ENCODE measurements at places on chromosomes 12 and 14. TPM values are rescaled to one million over a fixed set of nuclear protein-coding genes. Genes with fewer than 3 reads are reported as not detected.

DNA sequence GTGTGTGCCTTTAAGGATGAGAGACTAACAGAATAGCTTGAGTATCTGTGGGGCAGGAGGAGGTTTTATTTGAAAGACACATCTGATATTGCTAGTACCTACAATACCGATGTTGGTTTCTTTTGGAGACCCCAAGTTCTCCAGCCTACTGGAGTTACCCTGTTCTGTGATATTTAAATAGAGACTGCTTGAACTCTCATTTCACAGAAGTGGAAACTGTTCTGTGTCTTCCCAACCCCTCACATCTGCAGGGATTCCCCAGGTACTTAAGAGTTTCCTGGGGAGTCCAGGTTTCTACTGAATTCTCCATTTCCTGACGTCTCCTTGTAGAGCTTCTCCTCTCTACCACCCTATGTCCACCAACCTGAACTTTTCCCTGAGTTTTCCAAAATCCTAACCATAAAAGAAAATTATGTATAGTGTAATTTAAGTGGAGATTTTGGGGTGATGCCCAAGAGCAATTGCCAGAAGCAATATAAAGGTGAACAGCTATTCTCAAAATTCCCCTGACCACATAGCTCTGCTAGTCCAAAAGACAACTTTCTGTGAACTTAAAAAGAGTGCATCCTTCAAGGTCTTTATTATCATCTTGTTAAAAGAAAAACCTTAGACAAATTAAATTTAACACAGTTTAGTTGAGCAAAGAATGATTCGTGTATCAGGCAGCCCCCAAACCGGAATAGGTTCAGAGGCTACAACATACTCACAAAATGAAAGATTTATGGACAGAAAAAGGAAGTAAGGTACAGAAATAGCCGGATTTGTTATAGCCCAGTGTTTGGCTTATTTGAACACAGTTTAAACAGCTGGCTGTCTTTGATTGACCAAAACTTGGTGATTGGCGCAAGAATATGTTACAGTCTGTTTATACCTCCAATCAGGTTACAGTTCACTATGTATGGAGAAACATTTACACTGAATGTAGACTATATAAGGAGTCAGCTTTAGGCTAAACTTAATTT, 373.4 kb downstream of the NUAK1 start:
- no peak for DNase-seq

- DNase-seq = no peak
These were observed 92.8 kb downstream of the FRMD6 start for GRCh38 chr14:51744372-51745130.

TEX22 gene
- total RNA-seq = not detected

DNA sequence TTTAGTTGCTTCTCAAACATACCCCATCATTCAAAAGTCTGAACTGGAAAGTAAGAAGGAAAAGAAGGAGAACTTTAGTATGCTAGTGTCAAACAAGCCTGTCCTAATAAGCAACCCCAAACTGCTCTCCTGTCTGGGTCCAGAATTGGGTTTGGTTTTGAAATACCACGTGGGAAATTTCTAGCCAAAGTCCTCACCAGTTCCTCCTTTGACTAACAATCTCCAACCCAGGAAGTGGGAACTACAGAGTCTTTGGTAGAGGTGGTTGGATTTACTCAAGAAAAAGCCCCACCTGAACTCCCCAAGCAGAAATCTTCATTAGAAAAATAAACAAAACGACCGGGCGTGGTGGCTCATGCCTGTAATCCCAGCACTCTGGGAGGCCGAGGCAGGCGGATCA, 17.4 kb upstream of the EIF4B start:
- DNase-seq = no peak

DNA sequence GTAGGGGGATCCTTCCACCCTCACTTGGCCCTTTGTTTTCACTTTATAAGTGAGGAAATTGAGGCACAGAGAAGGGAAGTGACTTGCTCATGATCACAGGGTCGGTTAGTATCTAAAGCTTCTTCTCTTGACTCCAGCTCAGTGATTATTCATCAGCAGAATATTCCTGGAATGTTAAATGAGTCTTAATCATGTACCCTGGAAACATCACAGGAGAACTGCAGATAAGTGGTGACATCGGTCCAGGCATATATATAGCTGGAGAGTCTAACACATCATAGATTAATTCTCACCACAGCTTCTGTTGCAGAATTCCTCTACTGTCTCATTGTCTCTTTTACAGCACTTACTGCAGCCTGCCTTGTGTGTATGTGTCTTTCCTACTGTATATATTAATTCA, 69.9 kb downstream of the PAH start:
- no peak for DNase-seq

A2M gene
- total RNA-seq = 0.03 TPM

GRCh38 chr12:116589581-116589980, 30.4 kb downstream of the MAP1LC3B2 start:
- DNase-seq = no peak

EXOC3L4 gene
- total RNA-seq = not detected

SERPINA3 gene
- total RNA-seq = not detected

DNA sequence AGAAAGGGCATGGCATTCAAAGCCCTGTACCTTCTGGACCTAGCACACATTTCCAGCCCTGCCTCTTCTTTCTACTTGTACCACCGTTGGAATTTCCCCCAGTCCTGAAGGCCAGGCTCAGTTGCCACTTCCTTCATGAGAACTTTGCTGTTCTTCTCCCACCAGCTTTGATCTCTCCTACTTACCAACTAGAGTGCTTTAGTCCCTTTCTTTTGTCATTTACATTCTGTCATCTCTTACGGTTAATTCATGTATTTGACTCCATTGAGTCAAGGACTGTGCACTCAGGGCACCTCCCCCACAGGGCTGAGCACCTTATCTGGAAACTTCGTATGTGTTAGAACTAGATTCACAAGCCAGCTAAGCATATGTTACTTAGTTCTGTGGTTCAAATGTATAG, 26.3 kb downstream of the BICDL1 start:
- DNase-seq = no peak

LARP4 gene
- total RNA-seq = 88.4 TPM

GRCh38 chr14:98130691-98131090, 1141.3 kb downstream of the BCL11B start:
- no peak for DNase-seq

ABHD12B gene
- not detected for total RNA-seq

HCAR2 gene
- not detected for total RNA-seq

GRCh38 chr14:75549169-75549568, 26.9 kb downstream of the BATF start:
- DNase-seq = no peak

TAS2R14 gene
- 7.0 TPM for total RNA-seq

METTL25 gene
- 9.3 TPM for total RNA-seq

GRCh38 chr12:57829025-57829777, 10.7 kb upstream of the AVIL start:
- DNase-seq = no peak

MYBPC1 gene
- total RNA-seq = not detected

DNA sequence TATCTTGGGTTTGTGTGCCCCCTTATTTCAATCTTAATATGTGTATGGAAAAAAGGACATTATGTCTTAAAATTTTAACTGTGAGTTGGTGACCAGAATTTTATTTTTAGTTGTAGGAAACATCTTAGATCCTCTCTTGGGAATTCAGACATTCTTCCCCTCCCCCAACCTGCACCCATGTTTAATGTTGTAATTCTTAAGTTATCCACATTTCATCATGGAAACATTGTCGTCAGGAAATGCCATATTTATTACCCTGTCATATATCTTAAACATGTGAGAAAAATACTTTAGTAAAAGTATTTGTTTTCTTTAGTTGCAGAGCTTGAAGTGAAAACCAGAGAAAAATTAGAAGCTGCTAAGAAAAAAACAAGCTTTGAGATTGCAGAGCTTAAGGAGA, 30.3 kb downstream of the YEATS4 start:
- no peak for DNase-seq
